ENCODE measurements at places on chromosomes 2 and 18. TPM values are rescaled to one million over a fixed set of nuclear protein-coding genes. Genes with fewer than 3 reads are reported as not detected.

TPO gene
- total RNA-seq: not detected

COL5A2 gene
- total RNA-seq: 6.7 TPM

SULT1C4 gene
- not detected for total RNA-seq

AMER3 gene
- total RNA-seq: not detected

KIF3C gene
- total RNA-seq: 19.3 TPM

EVX2 gene
- not detected for total RNA-seq

PCARE gene
- not detected for total RNA-seq

METTL4 gene
- total RNA-seq: 5.3 TPM

SPATA3 gene
- total RNA-seq: not detected

FER1L5 gene
- not detected for total RNA-seq

SF3B6 gene
- total RNA-seq: 487 TPM

SEH1L gene
- 31.5 TPM for total RNA-seq

KCNE4 gene
- 12.1 TPM for total RNA-seq

RBBP8 gene
- total RNA-seq: 45.8 TPM

VWC2L gene
- not detected for total RNA-seq

LTBP1 gene
- total RNA-seq: 6.7 TPM

PIAS2 gene
- total RNA-seq: 32.3 TPM

LIMS4 gene
- 0.16 TPM for total RNA-seq

G6PC2 gene
- not detected for total RNA-seq

RASGRP3 gene
- total RNA-seq: 25.8 TPM

KCNIP3 gene
- 18.1 TPM for total RNA-seq

RAB6C gene
- total RNA-seq: not detected

TXNDC2 gene
- not detected for total RNA-seq

DSG2 gene
- 42.4 TPM for total RNA-seq

Measured in SK-MEL-5 (cell line).